Vagina (tissue), 2 donors: ENCODE measurements at places on chromosomes 13 and 19. TPM values are rescaled to one million over a fixed set of nuclear protein-coding genes. Genes with fewer than 3 reads are reported as not detected.

The TSEN34 gene
- total RNA-seq: 52.3 TPM

The NXNL1 gene
- not detected for total RNA-seq

The TNNT1 gene
- 9.1 TPM for total RNA-seq

The RGS9BP gene
- total RNA-seq: 0.49 TPM

The C5AR2 gene
- total RNA-seq: 15.2 TPM

The CADM4 gene
- 4.7 TPM for total RNA-seq

The ERICH6B gene
- total RNA-seq: not detected

- no peak for DNase-seq
Observed at GRCh38 chr19:3359919-3360420, 6.4 kb upstream of the NFIC start.

- no peak for DNase-seq
Observed at GRCh38 chr13:110509478-110509926, 52.0 kb downstream of the RAB20 start.

- no peak for DNase-seq
Observed at GRCh38 chr13:80151016-80151415, 189.9 kb downstream of the SPRY2 start.

DNA sequence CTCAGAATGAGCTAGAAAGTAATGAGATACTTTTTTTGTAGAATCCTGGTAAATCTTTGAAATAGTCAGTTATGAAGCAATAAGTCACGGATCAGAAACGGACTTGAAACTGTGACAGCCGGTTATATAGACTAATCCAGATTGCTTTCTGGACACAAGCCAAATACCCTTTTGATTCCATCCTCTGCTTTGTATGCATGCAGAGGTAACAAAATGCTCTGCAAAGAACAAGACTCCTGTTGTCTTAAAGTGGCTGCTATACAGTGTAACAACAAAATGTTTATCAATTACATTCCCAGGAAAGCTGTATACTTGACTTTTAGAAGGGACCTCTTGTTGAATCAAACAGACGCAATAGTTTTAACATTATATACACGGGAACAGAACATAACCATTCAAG, 66.5 kb upstream of the STARD13 start:
- DNase-seq: no peak

GRCh38 chr13:42656161-42656560, 82.2 kb downstream of the TNFSF11 start:
- DNase-seq: no peak

- DNase-seq: no peak
Observed at GRCh38 chr19:55638864-55639359, 1.9 kb upstream of the ZNF580 start.

DNA sequence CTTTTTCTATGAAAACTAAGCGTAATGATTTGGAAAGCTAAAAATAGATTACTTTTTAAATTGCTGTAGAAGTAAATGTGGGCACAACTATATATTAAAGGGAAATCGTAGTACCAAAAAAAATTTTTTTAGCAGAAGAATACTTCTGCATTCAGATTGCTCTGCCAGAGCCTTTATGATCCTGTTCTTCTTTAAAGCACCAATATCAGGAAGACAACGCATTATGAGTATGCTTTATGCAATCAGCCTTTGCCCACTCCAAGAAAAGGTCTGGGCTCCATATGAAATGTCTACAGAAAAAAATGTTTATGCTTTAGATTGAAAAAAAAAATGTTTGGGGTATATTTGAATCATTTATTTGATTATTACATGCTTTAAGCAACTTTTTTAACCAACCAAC, 137.4 kb downstream of the DIAPH3 start:
- DNase-seq: no peak

DNA sequence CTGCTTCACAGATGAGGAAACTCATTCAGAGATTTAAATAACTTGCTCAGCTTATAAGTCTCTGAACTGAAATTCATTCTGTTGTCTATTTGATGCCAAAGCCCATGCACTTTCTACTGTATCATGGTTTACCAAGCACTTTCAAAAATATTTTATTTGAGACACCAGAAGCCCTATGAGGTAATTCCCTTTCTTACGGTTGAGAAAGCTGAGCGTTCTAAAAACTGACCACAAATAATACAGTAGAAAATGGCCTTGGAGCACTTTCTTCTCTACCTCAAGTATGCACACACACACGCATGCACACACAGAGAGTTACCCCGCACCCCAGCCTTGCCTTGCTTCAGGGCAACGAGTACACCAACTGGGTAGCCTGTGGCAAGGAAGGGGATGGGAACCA, 228.5 kb downstream of the RFC3 start:
- no peak for DNase-seq

GRCh38 chr19:39497996-39498797, 550 bp upstream of the DLL3 start:
- DNase-seq: no peak

DNA sequence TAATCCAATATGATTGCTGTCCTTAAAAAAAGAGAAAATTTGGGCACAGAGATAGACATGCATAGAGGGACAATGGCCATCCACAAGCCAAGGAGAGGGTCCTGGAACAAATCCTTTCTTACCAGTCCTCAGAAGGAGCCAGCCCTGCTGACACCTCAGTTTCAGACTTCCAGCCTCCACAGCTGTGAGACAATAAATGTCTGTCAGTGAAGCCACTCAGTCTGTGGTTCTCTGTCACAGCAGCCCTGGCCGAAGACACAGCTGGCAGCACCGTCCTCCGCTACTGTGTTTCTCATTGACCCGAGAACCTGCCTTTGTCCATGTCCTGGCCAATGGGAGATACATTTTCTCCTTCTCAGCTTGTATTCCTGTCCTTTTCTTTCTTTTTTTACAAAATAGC, 207.9 kb downstream of the TM9SF2 start:
- no peak for DNase-seq

- DNase-seq: no peak
Observed at GRCh38 chr13:27374650-27375049, 49.8 kb upstream of the GTF3A start.

DNA sequence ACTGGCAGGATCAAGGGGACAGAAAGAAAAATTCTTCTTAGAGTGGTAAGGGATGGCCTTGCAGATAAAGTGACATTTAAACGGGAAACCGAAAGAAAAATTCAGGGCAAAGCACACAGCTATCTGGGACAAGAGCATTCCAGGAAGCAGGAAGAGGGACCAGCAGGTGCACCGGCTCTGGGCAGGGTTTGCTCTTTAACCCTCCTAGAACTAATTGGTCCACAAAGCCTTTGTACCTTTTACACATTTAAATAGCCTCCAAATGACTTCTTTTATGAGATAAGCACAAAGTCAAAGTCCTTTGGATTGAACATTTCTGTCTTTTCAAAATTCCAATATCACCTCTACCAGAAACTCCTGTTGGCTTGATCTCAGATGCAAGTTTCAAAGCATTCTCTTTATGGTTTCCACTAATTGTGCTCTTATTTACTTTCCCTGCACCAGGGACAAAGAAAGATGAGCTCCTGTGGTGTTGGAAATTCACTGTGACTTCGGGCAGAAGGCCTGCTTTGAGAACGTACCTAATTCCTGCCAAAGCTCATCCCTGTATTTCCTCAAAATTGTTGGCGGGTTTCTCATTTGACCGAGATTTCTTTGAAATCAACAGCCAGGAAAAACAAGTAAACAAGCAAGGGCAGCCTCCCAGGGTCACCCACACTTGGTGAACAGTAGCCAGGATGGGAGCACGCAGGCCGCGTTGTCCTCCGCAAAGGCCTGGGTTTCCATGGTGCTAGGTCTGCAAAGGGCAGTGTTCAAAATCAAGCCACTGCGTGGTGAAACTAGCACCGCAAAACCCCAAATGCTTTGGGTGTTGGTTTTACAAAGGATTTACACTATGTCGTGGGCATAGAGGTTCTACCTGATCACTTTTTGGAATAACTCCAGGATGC, 98.6 kb downstream of the IRS2 start:
- no peak for DNase-seq

DNA sequence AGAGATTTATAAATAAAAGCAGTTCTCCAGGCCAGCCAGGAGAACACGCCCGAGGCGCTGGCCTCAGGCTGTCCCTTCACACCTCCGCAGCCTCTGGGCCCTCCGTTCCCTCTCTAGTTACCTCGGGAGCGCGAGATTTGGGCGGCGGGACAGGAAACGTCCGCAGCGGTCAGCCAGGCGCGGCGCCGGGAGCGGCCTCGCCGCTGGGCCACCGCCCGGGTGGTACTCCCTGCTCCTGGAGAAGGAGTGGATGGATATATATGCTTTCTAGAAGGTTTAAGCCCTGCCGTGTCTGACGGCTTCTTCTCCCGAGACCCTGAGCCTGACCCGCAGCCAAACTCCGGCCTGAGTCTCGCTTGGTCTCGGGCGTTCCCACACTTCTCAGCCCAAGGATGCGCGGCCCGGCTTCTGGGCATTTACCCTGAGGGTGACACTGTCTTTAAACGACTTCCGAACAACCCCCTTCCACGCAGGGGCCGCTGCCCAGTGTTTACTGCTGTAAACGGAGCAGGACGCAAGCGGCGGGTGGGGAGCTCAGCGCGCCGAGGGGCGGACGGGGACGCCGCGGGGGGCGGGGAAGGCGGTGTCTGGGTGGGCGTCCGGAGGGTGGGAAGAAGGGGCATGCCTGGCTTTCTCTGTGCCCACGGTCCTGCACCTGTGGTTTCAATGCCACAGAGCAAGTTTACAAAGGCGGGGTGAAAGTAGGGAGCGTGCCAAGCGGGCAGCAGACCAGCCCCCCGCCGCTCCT, 2.0 kb upstream of the ZIC2 start:
- no peak for DNase-seq

GRCh38 chr13:26549713-26550112, 7.8 kb upstream of the WASF3 start:
- no peak for DNase-seq

DNA sequence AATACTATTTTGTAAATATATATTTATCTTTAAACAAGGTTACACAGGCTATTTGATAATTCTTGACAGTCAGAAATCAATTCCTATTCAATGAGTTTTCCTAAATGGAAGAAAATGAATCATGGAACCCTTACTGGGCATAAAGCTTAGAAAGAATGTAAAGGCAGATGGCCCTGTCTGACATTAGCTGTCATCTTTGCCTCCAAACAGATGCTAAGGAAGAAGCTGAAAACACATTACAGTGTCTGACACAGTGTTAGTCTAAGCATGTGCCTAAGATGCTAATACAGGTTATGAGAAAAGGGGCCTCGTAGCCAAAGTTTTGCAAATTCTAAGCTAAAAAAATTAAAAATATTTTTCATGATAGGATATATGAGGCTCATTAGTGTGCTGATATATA, 112.8 kb downstream of the ITGBL1 start:
- DNase-seq: no peak

- DNase-seq: no peak
Observed at GRCh38 chr19:21308773-21309172, 20.4 kb downstream of the ZNF708 start.

GRCh38 chr19:8557642-8558238, 19.5 kb downstream of the MYO1F start:
- no peak for DNase-seq

DNA sequence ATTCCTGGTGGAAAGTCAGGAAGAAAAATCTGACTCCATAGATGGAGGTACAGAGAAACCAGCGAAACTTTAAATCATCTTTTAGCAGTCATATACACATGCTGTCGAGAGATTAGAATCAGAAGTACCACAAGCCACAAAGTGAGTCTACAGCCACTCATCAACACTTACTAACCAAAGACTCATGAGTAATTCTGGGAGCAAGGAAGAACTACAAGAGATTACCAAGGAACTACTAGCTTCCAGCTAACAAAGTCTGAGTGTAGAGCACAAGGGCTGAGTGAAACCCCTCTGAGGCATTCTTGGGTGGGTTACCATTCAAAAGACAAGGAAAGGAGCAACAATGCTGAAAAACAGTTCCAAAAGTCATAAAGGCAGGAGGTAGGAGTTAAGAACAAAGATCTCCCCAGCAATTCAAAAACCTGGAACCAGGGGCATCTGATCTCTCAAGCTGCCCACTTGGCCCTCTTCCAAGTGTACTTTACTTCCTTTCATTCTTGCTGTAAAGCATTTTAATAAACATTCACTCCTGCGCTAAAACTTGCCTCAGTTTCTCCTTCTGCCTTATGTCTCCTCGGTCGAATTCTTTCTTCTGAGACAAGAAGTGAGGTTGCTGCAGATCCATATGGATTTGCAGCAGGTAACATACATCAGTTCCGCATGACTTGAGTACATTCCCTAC, 13.0 kb downstream of the RBM26 start:
- no peak for DNase-seq

GRCh38 chr19:42076380-42076944, 496 bp downstream of the ZNF574 start:
- DNase-seq: no peak

- no peak for DNase-seq
Observed at GRCh38 chr13:67353941-67354340, 123.8 kb upstream of the PCDH9 start.

- no peak for DNase-seq
Observed at GRCh38 chr19:51064534-51065220, at the start of gene KLK13. TSS of gene KLK13 (minus strand) at chr19:51065092. CDS start at chr19:51065067, 25 bp downstream.

- DNase-seq: no peak
Observed at GRCh38 chr13:105474983-105475610, 1060.4 kb downstream of the EFNB2 start.

- no peak for DNase-seq
Observed at GRCh38 chr13:25778808-25779305, 273.0 kb downstream of the SHISA2 start.

- DNase-seq: no peak
Observed at GRCh38 chr19:13835791-13836723, 40.8 kb downstream of the ZSWIM4 start.

DNA sequence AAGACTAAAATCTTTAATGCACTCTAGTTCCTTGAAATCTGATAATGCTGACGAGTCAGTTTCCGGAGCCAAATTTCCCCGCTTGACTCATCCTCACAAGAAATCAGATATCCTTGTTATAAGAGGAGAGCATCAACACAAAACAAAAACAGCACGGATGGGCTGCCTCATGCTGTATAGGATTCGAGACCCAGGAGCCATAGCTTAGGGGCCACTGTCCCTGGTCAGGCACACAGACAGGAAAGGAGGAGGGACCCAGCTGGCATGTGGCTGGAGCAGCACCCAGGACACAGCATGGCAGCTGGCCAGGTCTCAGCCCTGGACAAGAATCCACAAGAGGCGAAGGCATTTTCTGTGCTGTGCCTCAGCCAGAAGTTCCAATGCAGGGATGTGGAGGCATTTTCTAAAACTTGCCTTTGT, 110.2 kb upstream of the SPATA13 start:
- DNase-seq: no peak

- no peak for DNase-seq
Observed at GRCh38 chr13:99266827-99267226, 8.6 kb upstream of the GPR18 start.

DNA sequence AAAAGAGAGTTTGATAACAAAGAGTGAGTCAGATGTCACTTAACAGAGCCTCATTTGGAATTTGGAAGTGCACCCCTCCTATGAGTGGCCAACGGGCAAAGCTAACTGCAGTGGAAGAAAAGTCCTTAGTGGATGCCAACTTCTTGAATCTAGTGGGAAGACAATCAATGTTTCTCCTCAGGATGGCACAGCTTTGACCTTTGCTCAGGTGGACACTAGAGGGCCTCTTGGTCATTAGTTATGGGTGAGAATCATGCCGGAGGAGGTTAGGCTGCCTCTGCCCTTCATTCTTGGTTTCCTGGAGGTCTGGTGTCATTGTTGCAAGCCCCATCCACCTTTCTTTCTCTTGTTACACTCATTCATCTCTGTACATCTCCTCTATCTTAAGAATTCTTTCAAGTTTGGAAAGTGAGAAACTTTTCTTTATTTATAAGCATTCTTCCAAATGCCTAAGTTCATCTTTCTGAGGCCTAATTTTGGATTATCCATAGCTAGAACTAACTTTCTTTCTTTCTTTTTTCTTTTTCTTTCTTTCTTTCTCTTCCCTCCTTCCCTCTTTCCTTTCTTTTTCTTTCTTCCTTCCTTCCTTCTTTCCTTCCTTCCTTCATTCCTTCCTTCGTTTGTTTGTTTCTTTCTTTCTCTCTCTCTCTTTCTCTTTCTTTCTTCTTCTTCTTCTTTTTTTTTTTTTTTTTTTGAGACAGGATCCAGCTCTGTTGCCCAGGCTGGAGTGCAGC, 327.2 kb upstream of the TSHZ3 start:
- no peak for DNase-seq
